ENCODE measurements at places on chromosomes 6 and 20.

DNA sequence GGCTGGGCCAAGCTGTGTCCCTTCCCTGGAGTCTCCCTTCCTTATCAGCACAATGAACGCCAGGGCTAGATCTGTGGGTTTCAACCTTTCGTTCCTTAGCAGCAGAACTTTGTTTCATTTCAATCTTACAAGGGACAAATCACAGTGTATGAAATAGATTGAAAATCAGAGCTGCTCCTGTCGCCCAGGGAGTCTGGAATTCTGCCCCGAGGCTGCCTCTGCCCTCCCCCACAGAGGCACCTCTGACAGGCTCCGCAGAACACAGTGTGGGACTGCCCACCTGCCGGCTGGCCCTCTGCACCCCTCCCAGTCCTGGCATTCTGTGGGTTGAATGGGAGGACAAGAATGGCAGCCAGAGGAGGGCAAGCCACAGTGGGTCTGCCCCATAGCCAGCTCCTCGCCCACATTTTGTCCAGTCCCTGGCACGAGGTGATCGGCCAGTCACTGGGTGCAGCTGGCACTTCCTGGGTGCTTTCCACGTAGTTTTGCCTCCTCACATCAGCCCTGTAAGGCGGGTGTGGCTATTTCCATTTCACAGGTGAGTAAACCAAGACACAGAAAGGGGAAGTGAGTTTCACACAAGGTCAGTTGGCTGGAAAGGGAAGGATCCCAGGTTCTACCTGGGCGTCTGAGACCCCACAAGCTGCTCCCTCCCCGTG lies 26.1 kb downstream of the MANBAL start:
- DNase-seq = no peak

- DNase-seq = no peak
Observed at GRCh38 chr6:123402052-123402451, 234.7 kb downstream of the TRDN start.

DNA sequence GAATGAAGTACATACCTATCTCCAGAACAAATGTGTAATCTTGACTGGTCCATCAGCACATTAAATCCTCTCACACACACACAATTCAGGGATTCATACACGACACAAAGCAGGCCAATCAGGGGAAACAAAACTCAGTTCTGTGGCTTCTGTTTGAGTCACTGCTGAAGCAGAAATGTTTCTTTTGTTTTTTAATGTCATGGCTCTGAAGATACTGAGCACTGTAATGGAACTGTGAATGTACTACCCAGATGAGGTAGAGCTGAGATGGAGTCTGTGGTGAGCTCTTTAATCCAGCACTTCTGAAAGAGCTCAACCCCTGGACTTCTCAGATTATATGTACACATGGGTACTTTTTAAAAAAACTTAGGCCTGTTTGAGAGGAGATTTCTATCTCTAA lies 116.4 kb downstream of the THEMIS start:
- DNase-seq = no peak

- no peak for DNase-seq
Observed at GRCh38 chr6:34514593-34515472, 41.3 kb downstream of the SPDEF start.

- DNase-seq = no peak
Observed at GRCh38 chr6:3402310-3403237, 54.3 kb downstream of the SLC22A23 start.

DNA sequence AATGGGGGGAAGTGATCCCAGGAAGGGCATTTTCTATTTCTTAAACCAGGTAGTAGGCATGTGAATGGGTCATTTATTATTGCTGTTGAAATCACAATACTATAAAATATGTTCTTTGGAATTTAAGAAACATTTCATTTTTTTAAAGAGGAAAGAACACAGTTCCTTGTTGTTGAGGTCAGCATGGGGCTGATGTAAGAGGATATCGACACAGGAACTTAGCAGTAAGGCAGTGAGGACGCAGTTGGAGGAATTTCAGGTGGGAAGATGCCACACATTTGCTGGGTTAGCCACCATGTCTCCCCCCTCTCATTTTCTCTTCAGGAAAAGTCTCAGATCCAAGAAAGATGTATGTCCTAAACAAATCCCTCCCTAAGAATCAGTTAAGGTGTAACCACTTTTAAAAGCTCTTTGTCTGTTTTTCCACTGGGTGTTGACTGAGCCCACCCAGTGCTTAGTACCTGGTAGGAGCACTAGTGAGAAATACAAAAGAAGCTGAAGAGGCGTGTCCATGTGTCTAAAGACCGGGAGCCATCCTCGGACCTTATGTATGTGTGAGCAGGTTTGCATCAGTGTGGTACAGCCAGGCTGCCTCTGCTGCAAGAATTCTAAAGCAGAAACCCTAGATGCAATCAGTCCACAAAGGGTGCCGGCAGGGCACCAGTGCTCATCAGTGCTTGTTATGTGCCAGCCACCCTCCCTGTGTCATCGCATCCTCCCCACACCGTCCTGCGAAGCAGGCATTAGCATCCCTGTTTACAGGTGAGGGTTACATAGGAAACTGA lies 98.9 kb downstream of the TCP11 start:
- DNase-seq = no peak

DNA sequence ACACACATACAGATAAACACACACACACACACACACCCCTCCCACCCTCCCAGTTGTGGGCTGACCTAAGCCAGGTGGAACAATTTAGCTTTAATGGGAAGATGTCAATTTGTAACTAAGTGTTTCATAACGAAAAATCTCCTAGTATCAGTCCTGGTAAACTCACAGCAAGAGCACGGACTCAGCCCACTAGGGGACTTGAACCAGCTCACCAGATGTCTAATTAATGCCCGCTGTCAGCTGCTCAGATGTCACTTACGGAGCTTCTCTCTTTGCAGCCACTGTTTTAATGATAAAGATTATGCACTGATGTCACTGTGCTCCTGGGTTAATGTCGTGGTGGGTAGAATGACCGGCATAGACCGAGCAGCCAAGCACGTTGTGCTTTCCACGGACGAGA lies 116.6 kb upstream of the INSM1 start:
- no peak for DNase-seq

- no peak for DNase-seq
Observed at GRCh38 chr20:1803061-1803931, 91.9 kb upstream of the SIRPA start.

DNA sequence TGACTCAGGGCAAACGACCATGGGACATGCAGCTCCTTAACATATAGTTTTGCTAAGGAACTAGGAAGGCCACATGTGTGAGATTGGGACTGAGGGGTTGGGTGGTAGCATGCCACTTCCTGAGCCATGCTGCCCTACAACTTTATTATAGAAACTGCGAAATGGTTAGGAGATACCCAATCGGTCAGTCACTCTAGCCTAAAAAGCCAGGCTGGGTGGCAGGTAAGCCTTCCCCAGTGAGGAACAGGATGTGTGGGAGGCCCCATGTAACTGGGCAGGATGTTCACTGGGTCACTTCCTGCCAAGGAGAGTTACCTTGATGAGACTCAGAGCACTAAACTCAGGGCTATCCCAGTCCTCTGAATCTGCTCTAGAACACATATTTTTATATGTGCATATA lies 123.5 kb downstream of the MAP3K7 start:
- DNase-seq = no peak

- DNase-seq = no peak
Observed at GRCh38 chr6:154485815-154486214, 24.7 kb downstream of the CNKSR3 start.

GRCh38 chr6:3766214-3766613 lies 14.7 kb upstream of the PXDC1 start:
- DNase-seq = no peak

DNA sequence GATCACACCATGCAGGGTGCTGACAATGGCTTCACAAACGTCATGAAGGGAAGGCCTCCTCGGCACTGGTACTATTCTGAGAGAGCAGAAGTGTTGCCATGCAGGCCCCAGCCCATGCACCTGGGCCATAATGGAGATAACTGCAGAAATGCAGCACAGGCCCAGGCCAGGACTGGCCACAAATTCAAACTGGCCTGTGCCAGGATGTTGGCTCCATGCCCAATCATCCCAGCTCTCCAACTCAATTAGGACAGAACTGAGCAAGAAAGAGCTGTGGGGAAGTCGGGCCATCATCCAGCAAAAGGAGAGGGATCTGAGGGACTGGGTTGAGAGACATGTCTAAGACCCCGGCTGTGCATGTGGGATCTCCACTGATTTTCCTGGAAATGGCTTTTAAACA lies 48.9 kb upstream of the SYNDIG1 start:
- DNase-seq = no peak

DNA sequence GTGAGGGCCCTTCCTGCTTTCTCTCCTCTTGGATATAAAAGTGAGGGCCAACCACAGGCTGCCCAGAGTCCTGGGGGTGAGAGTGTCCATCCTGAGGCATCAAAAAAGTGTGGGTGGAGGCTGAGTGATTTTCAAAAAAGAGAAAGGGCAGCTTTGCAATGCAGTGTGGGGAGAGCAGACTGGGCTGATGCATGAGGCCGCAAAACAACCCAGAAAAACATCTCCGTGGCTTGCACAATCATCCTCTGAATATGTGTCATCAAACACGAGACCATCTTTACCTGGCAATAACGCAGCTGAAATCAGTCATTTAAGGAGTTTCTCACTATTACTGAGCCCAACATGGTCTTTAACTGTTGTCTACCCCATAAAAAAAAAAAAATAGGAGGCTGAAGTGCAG lies 191.2 kb upstream of the SOX4 start:
- no peak for DNase-seq

GRCh38 chr6:118881440-118882313 lies 12.3 kb upstream of the ASF1A start:
- no peak for DNase-seq

GRCh38 chr6:156395276-156395675 lies 381.9 kb upstream of the ARID1B start:
- no peak for DNase-seq

DNA sequence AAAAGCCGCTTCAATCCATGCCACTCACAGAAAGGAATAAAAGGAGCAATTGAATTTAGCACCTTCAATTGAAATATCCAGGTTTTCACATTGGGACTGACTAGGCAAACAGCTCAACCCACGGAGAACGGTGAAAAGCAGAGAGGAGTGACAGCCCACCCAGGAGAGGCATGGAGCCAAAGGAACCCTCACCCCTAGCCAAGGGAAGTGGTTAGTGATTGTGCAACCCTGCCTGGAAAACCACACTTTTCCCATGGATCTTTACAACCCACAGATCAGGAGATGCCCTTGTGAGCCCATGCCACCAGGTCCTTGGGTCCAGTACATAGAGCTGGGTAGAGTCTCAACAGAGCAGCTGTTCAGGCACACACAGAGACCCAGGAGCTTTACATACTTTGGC lies 911.8 kb downstream of the EPHA7 start:
- no peak for DNase-seq

GRCh38 chr6:1385129-1386037 lies 4.0 kb upstream of the FOXF2 start:
- no peak for DNase-seq

- DNase-seq = no peak
Observed at GRCh38 chr6:46933751-46934150, 12.0 kb upstream of the ADGRF5 start.

DNA sequence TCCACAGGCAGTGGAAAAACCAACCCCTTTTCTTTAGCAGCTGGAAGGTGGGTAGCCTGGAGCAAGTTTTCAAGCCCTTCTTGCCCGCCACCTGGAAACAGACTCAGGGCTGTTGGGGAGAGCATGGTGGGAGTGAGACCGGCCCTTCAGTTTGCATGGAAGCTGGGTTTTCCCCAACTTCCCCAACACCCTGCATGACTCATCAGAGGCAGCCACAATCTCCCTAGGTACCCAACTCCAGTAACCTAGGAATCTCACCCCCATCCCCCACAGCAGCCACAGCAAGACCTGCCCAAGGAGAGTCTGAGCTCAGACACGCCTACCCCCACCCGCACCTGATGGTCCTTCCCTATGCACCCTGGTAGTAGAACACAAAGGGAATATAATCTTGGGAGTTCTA lies 86.3 kb upstream of the IRAK1BP1 start:
- no peak for DNase-seq

DNA sequence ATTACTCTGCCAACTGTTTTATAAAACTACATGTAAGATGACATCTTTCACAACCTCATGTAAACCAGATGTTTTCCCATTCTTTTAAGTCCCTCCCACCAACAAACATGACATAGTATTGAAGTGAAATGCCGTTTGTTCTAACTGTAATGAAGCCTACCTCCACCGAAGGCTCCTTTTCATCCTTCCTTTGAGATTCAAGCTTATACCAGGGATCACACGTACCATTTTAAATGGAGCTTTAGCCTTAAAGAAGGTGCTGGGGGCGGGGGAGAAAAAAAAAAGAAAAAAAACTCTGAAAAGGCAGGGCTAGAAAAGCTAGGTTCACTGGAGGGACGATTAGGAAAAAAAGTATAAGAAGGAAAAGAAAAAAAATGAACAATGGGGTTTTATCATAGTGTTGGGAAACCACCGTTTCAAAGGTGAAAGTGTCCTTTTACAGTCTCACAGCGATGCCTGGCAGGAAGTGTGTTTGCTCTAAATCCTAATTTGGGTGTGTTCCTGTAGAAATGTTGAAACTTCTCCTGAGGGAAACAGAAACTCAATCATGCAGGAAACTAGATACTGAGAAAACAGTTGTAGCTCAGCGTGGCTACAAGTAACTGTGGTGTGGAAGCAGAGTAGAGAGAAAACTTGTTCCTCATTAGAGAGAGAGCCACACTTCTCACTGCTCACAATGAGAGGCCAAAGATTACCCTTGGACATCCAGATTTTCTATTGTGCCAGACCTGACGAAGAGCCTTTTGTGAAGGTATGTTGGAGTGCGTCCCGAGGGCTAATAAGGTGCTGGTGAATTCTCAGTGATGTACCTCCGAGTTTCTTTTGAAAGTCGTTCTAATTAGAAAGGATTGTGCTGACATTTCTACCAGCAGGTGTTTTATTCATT lies 37.6 kb upstream of the HINT3 start:
- no peak for DNase-seq

GRCh38 chr6:45942953-45943352 lies 72.7 kb downstream of the CLIC5 start:
- DNase-seq = no peak

DNA sequence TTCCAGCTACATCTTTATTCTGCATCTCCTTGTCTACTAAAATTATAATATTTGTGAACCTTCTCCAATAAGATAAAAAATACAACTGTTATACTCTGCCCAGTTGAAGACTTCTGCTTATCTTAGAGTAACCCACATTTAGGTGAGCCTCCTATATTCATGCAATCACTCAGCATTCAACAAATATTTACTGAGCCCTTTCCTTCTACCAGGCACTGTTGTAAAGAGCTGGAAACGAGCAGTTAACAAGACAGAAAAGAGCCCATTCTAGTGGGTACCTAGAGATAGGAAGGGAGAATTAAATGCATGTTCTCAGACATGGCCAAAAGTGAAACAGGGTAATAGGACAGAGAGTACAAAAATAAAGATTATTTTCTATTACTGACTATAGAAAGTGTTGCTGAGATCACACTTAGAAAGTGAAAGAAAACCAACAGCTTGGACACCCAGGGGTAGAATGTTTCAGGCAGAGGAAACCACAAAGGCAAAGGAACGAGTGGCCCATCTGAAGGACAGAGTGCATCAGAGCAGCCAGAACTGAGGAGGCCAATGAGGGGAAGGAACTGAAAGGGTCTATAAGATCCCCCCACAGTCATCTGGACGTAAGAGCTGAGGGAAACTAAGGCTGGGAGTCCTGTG lies 50.8 kb upstream of the SMLR1 start:
- DNase-seq = no peak
